ENCODE measurements at places on chromosomes 2 and 18.

- DNase-seq: no peak
These were observed 12.7 kb upstream of the SMAD4 start for GRCh38 chr18:51017140-51017879.

DNA sequence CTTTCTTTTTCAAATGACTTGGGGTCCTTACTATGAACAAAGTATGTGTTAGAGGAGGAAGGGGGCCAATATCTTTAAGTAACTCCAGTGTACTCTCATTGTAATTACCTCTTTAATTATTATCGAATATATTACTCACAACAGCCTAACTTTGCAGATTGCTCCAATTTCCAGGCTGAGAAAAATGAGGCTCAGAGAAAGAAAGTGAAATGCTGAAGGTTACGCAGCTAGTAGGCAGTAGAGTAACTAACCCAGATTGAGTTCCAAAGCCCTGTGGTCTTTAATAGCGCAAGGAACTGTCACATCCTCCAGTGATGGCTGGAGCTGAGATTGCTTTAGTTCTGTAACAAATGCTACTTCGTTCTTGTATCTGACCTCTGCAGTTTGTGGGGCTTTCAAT is 2.2 kb upstream of the GYPC start:
- no peak for DNase-seq

GRCh38 chr2:127039387-127040031 is 67.4 kb downstream of the BIN1 start:
- no peak for DNase-seq

- DNase-seq: no peak
These were observed 107.9 kb downstream of the CDC42EP3 start for GRCh38 chr2:37563375-37564015.

DNA sequence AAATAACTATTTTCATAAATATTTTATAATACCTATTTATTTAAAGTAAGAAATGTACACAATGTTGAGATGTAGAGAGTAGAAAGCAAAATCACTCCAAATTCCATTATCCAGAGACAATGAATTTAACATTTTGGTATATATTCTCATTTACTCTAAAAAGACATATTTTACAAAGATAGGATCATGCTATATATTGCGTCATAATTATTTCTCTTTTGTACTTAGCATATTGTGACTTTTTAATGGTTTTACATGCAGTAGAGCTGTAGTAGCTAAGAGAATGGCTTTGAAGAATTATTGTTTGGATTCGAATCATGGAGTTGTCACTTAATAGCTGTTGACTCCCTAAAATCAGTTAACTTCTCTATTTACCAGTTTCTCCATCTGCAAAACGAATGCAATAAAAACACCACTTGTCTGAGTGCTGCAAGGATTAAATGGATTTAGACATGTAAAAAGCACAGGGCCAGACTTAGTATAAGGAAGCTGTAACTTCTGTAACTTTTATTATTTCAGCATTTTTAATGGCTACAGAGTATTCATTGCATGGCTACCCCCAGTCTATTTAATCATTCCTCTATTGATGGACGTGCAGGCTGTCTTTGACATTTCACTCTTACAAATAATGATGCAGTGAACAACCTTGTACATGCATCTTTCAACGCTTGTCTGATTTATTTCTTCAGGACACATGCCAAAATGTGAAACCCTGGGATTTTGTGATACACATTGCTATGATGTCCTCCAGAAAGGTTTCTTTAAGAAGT is 33.2 kb downstream of the KCNS3 start:
- DNase-seq: no peak

GRCh38 chr2:26848336-26849055 is 564 bp downstream of the DPYSL5 start:
- peak; percentile 69 for DNase-seq

DNA sequence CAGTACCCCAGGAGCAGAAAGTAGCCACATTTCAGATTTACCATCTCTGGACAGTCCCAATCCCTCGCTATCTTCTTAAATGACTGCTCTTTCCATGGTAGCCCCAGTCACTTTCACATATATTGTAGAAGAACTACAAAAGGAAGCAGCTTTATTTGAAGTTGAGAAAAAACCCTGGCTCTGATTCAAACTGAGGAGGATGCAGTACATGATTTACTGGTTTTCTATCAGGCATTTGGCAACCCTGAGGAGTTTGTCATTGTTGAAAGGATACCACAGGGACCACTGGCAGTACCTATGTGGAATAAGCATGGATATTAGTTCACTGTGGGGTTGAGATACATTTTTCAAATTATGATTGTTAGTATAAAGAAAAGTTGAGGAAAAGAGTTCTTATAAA is 640.9 kb upstream of the SETBP1 start:
- peak; percentile 17 for DNase-seq

DNA sequence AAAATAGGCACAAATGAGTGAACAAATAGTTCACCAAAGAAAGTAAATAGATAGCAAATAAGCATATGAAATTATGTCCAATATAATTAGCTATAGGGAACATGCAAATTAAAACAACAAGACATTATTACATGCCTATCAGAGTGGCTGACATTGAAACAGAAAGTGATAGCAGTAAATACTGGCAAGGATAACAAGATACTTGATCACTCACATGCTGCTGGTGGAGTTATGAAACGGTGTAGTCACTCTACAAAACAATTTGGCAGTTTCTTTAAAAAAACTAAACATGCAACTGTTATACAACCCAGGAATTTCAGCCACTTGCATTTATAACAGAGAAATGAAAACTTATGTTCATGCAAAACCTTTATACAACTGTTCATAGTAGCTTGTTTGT is 439.2 kb upstream of the ACVR2A start:
- DNase-seq: no peak

DNA sequence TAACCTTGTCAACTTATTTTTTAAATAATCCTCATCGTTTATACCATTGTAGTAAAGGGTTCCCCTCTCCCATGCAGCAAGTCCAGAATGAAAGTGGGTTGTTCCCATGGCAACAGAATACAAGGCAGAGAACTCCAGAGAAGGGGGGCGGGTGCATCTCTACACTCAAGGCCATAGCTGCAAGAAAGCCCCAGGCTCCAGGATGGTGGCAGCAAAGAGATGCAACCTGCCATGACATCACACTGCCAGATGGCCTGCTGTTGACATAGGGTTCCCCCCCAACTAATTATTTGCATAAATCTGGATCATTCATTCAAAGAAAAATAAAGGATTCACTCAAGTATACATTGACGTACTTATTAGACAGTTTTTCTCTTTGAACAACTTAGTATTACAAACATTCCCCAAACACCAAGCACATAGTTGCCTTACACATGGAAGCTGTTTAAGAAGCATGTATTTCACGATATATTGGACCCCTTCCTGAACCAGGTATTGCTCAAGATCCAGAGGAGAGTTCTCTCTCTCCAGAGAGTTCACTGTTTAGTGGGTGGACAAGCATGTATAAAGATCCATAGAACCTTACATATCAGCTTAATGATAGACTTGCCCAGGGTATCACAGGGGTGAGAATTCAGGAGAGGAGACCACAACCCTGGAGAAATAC is 87.4 kb upstream of the KLF7 start:
- DNase-seq: peak; percentile 75

DNA sequence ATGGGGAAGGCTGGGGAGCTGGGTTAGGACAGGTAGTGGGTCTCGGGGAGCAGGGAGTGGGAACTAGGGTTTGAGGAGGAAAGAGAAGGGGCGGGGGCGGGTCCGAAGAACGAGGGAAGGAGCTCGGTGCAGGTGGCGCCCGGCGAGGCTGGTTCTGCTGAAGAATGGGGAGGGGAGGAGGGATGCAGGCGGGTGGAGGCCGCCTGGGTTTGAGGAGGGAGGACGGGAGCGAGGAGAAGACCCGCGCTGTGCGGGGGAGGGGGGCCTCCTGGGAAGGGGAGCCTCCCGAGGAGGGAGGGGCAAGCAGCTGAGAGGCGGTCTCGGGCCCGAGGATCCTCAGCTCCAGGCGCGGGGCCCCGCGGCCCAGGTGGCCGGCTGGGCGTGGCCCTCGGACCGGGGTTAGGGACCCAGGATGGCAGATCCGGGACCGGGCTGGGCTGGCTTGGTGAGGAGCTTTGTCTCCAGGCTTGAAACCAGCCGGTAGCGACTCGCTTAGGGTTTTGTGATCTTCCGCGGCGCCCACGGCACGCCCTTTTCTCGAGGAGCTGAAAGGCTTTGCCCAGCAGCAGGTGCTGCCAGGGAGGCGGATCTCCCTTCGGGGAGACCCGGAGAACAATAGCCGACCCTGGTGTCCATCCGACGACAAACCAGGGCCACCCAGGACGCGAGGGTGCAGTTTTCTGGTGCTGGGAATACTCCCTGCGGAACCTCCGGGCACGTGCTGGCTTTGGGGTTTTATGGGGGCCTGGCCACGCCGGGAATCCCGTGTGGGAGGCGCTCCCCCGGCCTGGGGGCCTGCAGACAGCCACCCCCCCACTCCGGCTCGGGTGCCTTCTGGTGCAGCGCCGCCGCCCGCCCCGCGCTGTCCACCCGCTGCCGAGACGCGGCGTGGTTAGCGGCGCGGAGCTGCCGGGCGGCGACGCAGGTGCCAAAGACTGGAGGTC is 1.4 kb downstream of the DPYSL5 start:
- peak; percentile 65 for DNase-seq

DNA sequence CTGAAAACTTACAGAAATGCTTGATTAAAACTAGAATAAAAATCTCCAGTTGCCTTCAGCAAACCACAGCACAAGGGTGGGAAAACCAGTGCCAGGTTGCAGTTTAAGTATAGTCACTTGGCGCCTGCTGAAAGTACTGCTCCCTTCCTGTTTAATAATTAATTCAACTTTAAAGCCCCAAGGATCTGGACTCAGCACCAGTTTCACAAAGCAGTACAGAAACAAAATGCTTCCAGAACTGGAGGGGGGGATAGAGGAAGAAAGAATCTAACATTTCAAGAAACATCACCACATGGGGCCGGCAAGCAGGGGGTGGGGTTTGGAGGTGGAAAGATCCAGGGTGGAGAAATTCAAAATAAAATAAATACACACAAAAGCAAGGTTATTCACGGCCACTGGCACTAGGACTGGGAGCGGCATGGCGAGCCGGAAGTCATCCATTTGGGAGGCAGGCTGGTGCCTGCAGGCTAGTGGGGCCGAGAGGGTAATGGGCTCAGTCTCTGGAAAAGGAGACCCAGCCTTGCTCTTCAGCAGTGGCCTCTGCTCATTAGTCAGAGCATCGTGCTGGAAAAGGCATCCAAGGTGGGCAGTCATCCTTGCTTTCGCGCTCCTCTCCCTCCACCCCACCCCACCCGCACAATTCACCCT is 85.8 kb downstream of the POU3F3 start:
- peak; percentile 63 for DNase-seq

- peak; percentile 36 for DNase-seq
These were observed 69.3 kb downstream of the PSMG2 start for GRCh38 chr18:12772111-12772510.

- DNase-seq: no peak
These were observed 2.2 kb downstream of the RBM45 start for GRCh38 chr2:178114462-178114861.

GRCh38 chr2:98912957-98913915 is 22.8 kb downstream of the CRACDL start:
- DNase-seq: peak; percentile 77

DNA sequence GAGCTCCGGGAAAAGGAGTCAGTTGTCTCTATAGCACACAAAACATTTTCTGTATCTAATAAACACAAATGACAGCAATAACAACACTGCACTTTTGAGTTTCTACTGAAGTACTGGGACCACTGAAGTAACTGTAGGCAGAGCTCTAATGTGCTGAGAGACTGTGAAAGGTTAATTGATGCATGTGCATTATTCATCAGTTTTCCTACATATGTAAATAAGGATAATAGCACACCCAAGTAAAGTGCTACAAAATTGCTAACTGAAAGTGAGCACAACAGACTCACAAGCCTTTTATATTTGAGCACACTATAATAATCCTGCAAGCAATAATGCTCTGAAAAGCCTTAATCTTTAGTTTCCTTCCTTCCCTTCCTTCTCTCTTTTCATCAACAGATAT is 1051.6 kb downstream of the LRP1B start:
- no peak for DNase-seq

GRCh38 chr2:42246562-42246961 is 77.4 kb downstream of the EML4 start:
- DNase-seq: no peak

- DNase-seq: no peak
These were observed 28.8 kb upstream of the EVA1A start for GRCh38 chr2:75589391-75590105.

- no peak for DNase-seq
These were observed 251.4 kb downstream of the KLHL29 start for GRCh38 chr2:23636426-23636825.

DNA sequence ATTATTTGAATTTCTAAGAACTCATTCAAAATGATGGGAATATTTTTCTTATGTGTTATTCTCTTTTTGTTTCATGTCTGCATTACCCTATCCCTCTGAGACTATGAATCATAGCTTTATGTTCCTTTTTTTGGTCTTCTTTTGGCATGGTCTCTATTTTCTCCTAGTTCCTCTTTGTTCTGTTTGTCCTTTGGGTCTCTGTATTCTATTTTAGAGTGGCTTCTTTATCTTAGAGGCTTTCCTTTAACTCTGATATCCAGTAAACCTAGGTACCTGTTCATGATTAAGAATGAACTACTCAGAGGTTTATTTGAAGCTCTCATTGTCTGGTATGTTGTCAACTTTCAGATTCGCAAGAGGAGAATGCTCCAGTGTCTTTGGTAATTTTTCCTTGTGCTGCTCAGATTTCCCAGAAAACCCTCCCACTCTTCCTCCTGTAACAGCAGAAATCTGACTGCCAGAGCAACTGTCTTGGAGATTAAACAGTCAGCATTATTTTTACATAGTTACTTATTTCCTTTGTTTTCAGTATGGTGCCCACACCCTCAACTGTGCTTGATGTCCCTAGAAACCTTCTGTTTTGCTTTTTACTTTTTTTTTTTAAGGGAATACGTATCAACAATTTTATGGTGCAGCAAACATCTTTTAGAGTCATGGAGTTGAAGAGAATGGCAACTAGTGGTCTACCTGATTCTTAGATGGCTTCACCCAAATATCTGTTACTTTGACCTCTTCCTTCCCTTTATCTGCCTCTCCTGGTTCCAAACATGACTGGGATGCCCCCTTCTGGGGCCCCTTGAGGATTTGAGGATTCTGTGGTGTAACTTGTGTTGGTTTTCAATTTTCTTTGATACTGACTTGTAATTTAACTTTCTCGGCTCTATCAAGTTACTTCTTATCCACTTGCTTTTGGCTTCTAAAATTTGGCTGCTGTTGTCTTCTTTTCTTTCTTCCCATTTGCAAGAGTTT is 92.0 kb downstream of the DPP10 start:
- no peak for DNase-seq

- no peak for DNase-seq
These were observed 23.4 kb downstream of the CROCC2 start for GRCh38 chr2:240929364-240930095.

DNA sequence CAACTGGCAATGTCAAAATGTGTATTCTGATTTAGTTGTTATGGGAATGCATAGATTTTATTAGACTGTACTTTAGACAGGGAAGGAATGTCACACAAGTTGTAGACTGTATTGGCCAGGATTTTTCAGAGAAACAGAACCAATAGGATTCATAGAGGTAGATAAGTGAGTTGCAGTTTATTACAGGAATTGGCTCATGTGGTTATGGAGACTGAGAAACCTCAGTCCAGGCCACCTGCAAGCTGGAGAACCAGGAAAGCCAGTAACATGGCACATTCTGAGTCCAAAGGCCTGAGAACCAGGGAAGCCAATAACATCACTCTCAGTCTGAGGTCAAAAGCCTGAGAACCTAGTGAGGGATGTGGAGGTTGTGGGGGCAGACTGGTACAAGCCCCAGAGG is 1.8 kb upstream of the GALNT5 start:
- DNase-seq: no peak
